Stimulated activated CD8-positive, alpha-beta memory T cell treated with anti-CD3 and anti-CD28 coated beads, Interleukin-4, amount 100 ng/mL, for 24 hours (primary cell): ENCODE measurements at places on chromosomes 5 and 9.

- no peak for DNase-seq
These were observed 37.3 kb upstream of the FYB1 start for GRCh38 chr5:39256477-39257235.

DNA sequence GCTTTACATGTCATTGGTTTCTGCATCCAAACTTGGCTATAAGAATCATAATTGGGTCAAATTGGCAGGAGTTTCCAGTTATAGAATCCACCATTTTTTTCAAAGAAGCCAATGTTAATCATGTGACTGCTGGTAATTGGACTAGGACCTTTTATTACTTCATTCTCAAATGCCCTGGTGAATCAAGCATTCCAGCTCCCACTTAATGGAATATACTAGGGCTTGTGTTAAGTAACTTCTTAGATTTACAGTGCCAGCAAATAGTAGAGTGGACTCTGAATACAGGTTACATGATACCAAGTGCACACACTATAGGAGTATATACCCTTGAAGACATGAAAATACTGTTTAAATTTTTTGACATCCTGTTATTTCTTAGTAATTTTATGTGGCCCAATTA lies 96.7 kb downstream of the NUDT12 start:
- DNase-seq, result no peak

DNA sequence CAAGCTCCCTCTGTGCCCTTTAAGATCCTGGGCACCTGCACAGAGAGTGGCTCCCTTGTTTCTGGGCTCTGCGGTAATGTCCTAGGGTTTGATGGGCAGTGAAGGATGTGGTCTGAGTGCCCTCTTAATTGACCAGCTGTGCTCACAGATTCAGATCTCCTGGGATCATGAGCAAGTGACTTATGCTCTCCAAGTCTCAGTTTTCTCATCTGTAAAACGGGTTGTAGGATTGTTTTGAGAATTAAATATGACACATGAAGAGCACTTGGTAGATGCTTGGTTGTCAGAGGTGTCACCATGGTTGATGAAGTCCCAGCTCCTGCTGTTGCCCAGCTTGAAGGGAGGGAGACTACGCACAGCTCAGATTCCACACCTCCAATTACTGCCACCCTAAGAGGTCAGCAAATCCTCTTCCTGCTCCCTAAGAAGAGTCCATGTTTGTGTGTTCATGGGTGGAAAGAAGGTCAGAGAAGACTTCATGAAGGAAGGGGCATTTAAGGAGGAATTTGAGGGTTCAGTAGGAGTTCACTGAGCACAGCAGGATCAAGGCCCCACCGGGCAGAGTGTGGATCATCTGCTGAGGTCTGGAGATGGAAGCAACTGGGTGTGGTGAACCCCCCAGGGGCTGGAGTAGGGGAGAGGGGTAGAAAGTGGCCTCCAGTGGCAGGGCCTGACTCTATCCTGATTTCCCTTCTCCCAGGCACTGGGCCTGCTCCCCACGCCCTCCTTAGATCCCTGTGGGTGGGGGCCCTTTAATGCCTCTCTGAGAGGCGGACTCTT lies 1.4 kb upstream of the PSD2 start:
- DNase-seq, result no peak

DNA sequence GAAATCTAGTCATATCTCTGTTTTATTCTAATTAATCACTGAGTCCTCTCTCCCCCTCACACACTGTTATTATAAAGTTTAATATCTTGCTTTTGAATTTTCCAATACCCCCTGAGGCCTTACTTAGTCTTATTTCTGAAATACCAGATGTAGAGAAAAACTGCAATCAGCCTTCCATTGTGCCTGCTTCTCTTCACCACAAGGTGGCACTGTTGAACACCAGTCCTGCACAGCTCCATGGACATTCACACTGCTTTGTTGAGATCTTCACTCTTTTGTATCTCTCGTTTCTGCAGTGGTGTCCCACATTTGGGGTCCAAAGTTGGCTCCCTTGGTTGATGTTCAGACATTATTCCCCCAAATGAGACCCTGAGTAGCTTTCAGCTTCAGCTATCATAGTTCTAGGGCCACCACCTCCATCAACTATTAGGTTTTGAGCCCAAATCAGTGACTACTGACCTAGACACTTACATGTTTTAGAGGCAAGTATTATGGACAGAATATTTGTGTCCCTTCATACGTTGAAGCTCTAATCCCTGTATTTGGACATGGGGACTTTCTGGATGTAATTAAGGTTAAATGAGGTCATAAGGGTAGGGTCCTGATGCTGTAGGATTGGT lies 24.3 kb downstream of the BOD1 start:
- DNase-seq, result no peak

GRCh38 chr9:98231770-98232478 lies 23.5 kb downstream of the TBC1D2 start:
- no peak for DNase-seq

DNA sequence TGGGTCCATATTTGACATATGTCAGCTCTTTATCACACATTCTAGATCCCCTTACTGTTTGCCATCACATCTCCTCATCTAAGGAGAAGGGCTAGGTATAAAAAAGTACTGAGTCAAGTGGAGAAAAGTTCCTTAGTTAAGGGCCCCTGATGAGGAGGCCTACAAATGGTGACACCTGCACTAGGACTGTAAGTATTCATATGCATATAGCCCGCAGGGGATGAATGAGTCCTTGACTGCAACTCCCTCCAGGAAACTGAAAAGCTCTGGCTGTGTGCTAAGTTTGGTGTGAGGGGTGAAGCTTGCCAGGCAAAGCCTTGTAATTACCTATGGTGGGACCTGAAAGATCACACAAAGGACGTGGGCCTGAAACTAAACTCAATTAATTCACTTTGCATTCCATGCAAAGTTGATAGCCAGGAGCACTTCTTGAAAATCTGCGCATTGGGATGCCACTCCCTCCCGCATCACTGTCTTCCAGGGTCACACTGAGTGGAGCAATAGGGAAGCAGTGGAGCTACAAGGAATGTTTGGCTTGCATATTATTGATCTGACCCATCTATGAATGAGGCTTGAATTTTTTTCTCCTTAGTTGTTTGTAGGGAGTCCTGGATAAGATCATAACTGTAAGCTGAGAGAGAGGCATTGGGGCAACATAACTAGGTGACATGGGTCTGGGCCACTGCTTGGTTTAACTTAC lies 11.9 kb upstream of the EQTN start:
- no peak for DNase-seq
